ENCODE measurements at places on chromosomes 4 and X. TPM values are rescaled to one million over a fixed set of nuclear protein-coding genes. Genes with fewer than 3 reads are reported as not detected.
A peak's percentile ranks its signal among the peaks of the same experiment; 100 is the strongest.

GRCh38 chrX:19513383-19513782 lies 1.9 kb downstream of the MAP3K15 start:
- no peaks in the 10 kb centered on the region for H3K27me3 ChIP-seq
- no peaks in the 10 kb centered on the region for H3K4me1 ChIP-seq
- H3K36me3 ChIP-seq: no peaks in the 10 kb centered on the region
- no peak for DNase-seq

DNA sequence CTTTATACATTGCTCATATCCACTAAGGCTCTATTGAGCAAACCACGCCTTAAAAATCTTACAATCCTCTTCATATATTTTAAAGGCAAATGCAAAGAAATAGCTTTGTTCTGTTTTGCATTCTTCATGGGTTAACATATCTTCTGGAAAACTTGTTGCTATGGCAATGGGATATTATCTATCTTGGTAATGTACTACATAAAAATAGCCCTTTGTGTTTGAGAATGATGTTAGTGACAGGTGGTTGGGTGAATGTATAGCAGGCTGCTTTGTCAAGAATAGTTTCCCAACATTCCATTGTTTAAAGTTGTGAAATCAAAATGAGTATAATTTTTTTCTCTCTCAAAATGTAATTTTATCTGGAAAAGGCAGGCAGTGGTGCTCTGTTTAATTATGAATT lies 16.8 kb downstream of the REPS2 start:
- H3K4me1 ChIP-seq: no peaks in the 10 kb centered on the region
- H3K36me3 ChIP-seq: no peaks in the 10 kb centered on the region
- no peak overlapping the region for H3K4me3 ChIP-seq
- H3K27me3 ChIP-seq: no peaks in the 10 kb centered on the region
- DNase-seq: no peak

- no peaks in the 10 kb centered on the region for H3K27me3 ChIP-seq
- H3K27ac ChIP-seq: peak overlapping the region; percentile 23
- no peak overlapping the region for H3K4me3 ChIP-seq
- DNase-seq: peak; percentile 73
- no peaks in the 10 kb centered on the region for H3K4me1 ChIP-seq
These were observed 39.2 kb upstream of the USP9X start for GRCh38 chrX:41045960-41046567.

DNA sequence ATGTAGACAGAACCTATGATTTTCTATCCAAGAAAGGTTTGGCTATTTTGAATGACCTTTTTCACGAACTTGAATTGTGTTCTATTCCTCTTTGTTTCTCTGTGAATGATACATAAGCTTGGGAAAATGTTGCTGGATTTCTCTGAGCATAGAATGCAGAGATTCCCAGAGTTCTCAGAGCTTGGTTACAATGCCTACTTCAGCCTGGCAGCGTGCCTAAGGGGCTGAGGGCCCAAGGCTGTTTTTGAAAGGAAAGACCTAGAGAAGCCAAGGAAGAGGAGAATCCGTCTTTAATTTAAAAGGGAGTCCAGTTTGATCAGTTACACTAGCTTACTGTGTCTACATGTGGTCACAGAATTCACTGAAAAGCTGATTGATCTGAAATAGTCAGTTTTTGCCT lies 55.3 kb upstream of the CXorf51B start:
- H3K27ac ChIP-seq: no peak overlapping the region
- no peaks in the 10 kb centered on the region for H3K4me1 ChIP-seq
- no peaks in the 10 kb centered on the region for H3K27me3 ChIP-seq
- DNase-seq: no peak

- DNase-seq: no peak
- H3K36me3 ChIP-seq: no peaks in the 10 kb centered on the region
- peaks cover 10% of the 10 kb centered on the region for H3K4me1 ChIP-seq
- no peak overlapping the region for H3K27ac ChIP-seq
- H3K27me3 ChIP-seq: no peaks in the 10 kb centered on the region
- no peak overlapping the region for H3K4me3 ChIP-seq
These were observed 25.3 kb downstream of the STIM2 start for GRCh38 chr4:26885912-26886274.

- no peaks in the 10 kb centered on the region for H3K36me3 ChIP-seq
- DNase-seq: no peak
- H3K27me3 ChIP-seq: no peaks in the 10 kb centered on the region
These were observed 62.5 kb downstream of the PJA1 start for GRCh38 chrX:69102612-69103194.

- no peaks in the 10 kb centered on the region for H3K36me3 ChIP-seq
- no peak overlapping the region for H3K4me3 ChIP-seq
- H3K27ac ChIP-seq: no peak overlapping the region
These were observed 23.5 kb upstream of the LRBA start for GRCh38 chr4:151038452-151039157.

GRCh38 chr4:87120411-87121162 lies 99.8 kb downstream of the KLHL8 start:
- H3K27me3 ChIP-seq: no peaks in the 10 kb centered on the region
- peak; percentile 88 for DNase-seq
- peak overlapping the region; percentile 88 for H3K27ac ChIP-seq
- H3K36me3 ChIP-seq: peaks cover 6% of the 10 kb centered on the region
- H3K4me3 ChIP-seq: peak overlapping the region; percentile 44

- H3K27me3 ChIP-seq: no peaks in the 10 kb centered on the region
- H3K4me1 ChIP-seq: no peaks in the 10 kb centered on the region
- H3K4me3 ChIP-seq: no peak overlapping the region
- H3K27ac ChIP-seq: no peak overlapping the region
- no peak for DNase-seq
- no peaks in the 10 kb centered on the region for H3K36me3 ChIP-seq
These were observed 47.0 kb upstream of the RAPGEF2 start for GRCh38 chr4:159055833-159056232.

DNA sequence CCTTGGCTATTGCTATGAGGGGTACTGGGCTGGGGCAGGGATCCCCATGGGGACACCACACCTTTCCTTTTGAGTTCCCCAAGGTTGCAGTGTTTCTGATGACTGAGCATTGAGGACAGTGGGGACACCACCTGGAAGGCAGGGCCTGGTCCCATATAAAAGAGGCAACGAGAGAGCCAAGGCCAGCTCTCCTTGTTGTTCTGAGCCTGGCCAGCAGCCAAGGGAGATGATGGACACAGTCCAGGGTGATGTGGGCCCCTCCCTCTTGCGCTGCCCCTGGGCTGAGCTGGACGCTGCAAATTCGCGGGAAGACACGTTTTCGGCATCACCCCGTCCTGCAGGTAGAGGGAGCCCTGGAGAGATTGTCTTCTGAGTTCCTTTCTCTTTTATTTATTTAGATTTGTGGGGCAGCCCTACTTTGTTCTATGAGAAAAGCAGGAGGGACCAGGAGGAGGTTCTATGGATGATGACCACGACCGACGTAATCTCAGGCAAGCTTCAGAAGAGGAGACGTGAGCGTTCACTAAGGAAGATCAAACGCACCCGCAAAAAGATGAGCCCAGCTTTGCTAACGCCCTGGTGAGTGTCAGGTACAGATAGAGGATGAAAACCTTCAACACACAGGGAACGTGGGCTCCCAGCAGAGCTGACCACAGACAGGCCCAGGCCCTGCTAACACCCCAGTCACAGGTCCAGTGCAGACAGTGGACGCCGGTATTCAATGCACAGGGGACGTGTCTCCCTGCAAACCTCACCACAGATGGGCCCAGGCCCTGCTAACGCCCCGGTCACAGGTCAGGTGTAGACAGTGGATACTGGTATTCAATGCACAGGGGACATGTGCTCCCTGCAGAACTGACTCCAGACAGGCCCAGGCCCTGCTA lies 97.4 kb downstream of the SHOX start:
- no peak overlapping the region for H3K27ac ChIP-seq
- no peaks in the 10 kb centered on the region for H3K36me3 ChIP-seq
- no peaks in the 10 kb centered on the region for H3K27me3 ChIP-seq
- H3K4me1 ChIP-seq: no peaks in the 10 kb centered on the region
- no peak overlapping the region for H3K4me3 ChIP-seq
- DNase-seq: peak; percentile 45

DNA sequence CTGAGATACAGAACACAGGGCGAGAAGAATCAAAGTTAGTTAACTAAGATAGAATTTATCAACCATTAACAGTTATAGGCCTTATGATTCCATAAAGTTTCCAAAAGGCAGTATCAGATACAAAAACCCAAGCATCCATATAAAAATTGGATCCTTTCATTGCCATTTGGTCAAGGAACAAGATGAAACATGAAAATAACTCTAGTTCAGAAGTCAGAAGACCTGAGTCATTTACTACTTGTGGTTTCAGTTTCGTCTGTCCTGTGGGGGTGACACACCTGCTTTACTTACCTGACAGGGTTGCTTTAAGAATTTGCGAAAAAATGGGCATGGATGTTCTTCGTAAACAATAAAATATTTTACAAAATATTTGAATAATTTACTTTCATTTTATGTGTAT lies 130.8 kb downstream of the ANAPC10 start:
- DNase-seq: no peak
- no peaks in the 10 kb centered on the region for H3K27me3 ChIP-seq
- H3K27ac ChIP-seq: no peak overlapping the region
- no peaks in the 10 kb centered on the region for H3K4me1 ChIP-seq
- no peak overlapping the region for H3K4me3 ChIP-seq

DNA sequence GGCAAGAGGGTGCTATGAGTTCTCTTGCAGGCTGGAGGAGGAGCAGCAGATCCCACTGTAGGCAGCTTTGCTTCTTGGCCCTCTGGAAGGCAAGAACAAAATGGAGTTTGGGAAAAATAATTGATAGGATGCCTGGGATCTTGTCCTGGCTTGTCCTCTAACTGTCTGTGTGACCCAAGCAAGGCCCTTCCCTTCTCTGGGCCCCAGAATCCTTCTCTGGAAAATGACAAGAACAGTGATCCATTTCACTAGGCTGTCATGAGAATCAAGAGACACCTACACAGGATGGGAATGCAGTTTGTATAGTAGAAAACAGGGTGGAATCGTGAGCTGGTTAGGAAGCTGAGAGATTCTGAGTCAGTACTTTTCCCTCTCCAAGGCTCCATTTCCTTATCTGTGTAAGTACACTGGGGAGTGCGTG lies 133.3 kb downstream of the PJA1 start:
- H3K27me3 ChIP-seq: no peaks in the 10 kb centered on the region
- no peak overlapping the region for H3K4me3 ChIP-seq
- no peak for DNase-seq

- no peak overlapping the region for H3K27ac ChIP-seq
- no peaks in the 10 kb centered on the region for H3K4me1 ChIP-seq
- H3K4me3 ChIP-seq: no peak overlapping the region
- no peaks in the 10 kb centered on the region for H3K27me3 ChIP-seq
- DNase-seq: no peak
- no peaks in the 10 kb centered on the region for H3K36me3 ChIP-seq
These were observed 102.7 kb upstream of the DHX15 start for GRCh38 chr4:24686866-24687692.

DNA sequence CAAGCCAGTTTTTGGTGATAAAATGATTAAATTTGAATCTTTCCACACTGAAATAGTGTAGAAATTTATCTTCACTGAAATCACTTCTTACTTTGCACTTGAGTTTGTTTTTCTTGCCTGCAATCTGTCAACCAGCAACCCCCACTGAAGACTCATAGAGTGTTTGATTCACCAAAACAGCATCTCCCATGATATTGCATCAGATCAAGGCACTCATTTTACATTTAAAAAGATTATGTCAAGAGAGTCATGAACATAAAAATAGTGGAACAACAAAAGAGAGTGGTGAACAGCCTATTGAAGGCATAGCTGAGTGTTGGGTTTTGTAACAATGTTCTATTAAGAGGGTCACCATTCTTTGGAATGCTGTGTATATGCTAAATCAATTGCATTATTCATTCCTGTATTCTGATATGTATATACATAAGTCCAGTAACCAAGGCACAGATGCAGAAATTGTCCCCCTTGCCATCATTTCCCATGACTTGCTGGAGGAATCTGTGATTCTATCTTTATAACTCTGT lies 1934.9 kb downstream of the ARAP2 start:
- no peaks in the 10 kb centered on the region for H3K4me1 ChIP-seq
- H3K27me3 ChIP-seq: no peaks in the 10 kb centered on the region
- H3K27ac ChIP-seq: no peak overlapping the region

- no peaks in the 10 kb centered on the region for H3K36me3 ChIP-seq
- H3K27me3 ChIP-seq: no peaks in the 10 kb centered on the region
- no peak overlapping the region for H3K4me3 ChIP-seq
- no peaks in the 10 kb centered on the region for H3K4me1 ChIP-seq
- no peak overlapping the region for H3K27ac ChIP-seq
- DNase-seq: no peak
These were observed 18.4 kb upstream of the MANBA start for GRCh38 chr4:102779204-102779603.

- H3K4me1 ChIP-seq: peaks cover 10% of the 10 kb centered on the region
- H3K4me3 ChIP-seq: no peak overlapping the region
- no peak for DNase-seq
- no peaks in the 10 kb centered on the region for H3K36me3 ChIP-seq
- no peaks in the 10 kb centered on the region for H3K27me3 ChIP-seq
These were observed 276.1 kb downstream of the NR3C2 start for GRCh38 chr4:148166132-148166591.

GRCh38 chr4:175970072-175970471 lies 95.6 kb upstream of the WDR17 start:
- H3K4me1 ChIP-seq: peaks cover 11% of the 10 kb centered on the region
- H3K4me3 ChIP-seq: peak overlapping the region; percentile 44
- H3K36me3 ChIP-seq: no peaks in the 10 kb centered on the region
- no peak for DNase-seq
- H3K27ac ChIP-seq: peak overlapping the region; percentile 76

GRCh38 chrX:139058831-139059495 lies 347.4 kb upstream of the FGF13 start:
- H3K4me3 ChIP-seq: no peak overlapping the region
- no peaks in the 10 kb centered on the region for H3K4me1 ChIP-seq
- no peak overlapping the region for H3K27ac ChIP-seq
- no peaks in the 10 kb centered on the region for H3K36me3 ChIP-seq

DNA sequence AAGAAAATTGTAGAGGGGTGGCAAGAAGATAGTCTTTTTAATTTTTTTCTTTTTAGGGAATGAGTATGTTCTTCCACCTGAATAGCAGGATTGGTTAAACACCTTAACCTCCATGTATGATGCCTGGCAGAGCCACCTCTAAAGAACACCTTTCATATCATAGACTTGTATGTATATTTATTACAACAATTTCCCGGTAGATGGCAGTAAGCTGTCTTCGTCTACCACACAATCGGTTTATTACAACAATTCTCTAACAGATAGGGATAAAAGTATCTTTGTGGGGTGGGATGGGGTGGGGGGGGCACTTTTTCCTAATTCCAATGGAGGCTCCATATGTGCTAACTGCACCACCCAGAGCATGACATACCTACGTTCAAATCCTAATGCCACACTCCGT lies 255.5 kb downstream of the LDB2 start:
- H3K27ac ChIP-seq: no peak overlapping the region
- H3K4me1 ChIP-seq: no peaks in the 10 kb centered on the region
- no peak for DNase-seq
- no peak overlapping the region for H3K4me3 ChIP-seq

MAP7D3 gene
- total RNA-seq: 16.6 TPM

TEX28 gene
- total RNA-seq: not detected

MAD2L1 gene
- total RNA-seq: 1.4 TPM

TTC29 gene
- total RNA-seq: not detected

POF1B gene
- 0.66 TPM for total RNA-seq

TEX13B gene
- total RNA-seq: not detected

HMGN5 gene
- total RNA-seq: 11.8 TPM

All from sigmoid colon (tissue), 7 donors.